ENCODE measurements at places on chromosomes 4 and X.

GRCh38 chrX:15816886-15817285 is 26.6 kb downstream of the ZRSR2 start:
- no peak for DNase-seq

GRCh38 chr4:6768539-6768905 is 14.0 kb upstream of the KIAA0232 start:
- DNase-seq: no peak

DNA sequence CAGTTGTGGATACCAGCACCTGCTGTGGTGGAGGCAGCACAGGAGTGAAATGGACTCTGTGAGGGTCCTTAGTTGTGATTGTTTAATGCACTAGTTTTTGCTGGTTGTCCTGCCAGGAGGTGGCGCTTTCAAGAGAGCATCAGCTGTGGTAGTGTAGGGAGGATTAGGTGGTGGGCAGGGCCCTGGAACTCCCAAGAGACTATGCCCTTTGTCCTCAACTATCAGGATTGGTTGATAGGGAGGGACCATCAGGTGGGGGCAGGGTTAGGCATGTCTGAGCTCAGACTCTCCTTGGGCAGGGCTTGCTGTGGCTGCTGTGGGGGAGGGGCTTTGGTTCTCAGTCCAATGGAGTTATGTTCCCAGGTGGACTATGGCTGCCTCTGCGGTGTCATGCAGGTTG is 121.9 kb downstream of the RRAGB start:
- peak; percentile 13 for DNase-seq

GRCh38 chr4:48271626-48272025 is 2.0 kb upstream of the TEC start:
- no peak for DNase-seq

- no peak for DNase-seq
Observed at GRCh38 chrX:10062980-10063379, 93.8 kb upstream of the CLCN4 start.

- DNase-seq: no peak
Observed at GRCh38 chrX:13911586-13911985, 94.7 kb upstream of the GPM6B start.

- DNase-seq: no peak
Observed at GRCh38 chrX:21885568-21885967, 29.8 kb downstream of the YY2 start.

GRCh38 chrX:138504273-138504672 is 207.2 kb downstream of the FGF13 start:
- DNase-seq: no peak

DNA sequence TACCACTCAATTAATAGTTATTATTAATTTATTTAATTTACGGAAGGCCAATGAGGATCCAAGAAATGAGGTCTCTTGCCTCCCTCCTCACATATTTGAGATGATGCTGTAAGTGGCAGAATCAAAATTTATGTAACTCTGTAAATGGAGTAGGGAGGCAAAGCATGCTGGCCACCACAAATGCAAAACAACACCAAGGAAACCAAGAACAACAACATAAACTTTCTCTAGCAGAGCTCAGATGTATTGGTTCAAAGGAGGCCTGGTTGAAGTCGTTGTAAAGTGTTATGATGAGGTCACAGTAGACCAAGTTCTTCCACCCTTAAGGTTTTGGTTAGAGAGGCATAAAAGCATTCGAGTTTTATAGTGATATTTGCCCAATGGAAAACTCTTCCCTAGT is 194.8 kb upstream of the FAT1 start:
- no peak for DNase-seq

DNA sequence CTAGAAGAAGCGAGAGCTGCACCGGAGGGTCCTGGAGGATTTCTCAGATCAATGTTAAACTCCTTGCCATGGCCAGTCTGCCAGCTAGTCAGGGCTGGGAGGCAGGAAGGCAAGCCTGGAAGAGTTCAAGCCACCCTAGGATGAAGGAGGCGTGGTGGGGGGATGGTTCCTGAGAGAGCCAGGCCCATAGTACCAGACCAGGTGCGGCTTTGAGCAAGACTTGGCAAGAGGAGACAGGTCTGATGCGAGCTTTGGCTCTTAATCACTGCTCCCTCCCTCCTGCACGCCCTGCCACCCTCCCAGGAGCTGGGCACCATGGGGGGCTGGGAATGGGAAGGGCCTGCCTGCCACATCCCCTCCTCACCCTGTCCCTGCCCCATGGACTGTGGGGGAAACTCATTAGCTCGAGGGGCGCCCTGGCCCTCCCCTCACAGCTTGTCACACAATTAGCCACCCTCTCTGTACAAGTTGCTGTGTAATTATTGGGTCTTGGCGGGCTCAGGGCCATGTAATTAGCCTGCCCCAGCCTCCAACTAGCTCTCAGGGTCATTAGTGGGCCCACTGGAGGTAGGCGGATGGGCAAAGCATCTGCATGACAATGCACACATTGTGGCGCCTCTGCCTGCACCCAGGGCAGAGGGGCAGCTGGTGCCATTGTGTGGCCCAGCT is 50.3 kb downstream of the EFNB1 start:
- no peak for DNase-seq

DNA sequence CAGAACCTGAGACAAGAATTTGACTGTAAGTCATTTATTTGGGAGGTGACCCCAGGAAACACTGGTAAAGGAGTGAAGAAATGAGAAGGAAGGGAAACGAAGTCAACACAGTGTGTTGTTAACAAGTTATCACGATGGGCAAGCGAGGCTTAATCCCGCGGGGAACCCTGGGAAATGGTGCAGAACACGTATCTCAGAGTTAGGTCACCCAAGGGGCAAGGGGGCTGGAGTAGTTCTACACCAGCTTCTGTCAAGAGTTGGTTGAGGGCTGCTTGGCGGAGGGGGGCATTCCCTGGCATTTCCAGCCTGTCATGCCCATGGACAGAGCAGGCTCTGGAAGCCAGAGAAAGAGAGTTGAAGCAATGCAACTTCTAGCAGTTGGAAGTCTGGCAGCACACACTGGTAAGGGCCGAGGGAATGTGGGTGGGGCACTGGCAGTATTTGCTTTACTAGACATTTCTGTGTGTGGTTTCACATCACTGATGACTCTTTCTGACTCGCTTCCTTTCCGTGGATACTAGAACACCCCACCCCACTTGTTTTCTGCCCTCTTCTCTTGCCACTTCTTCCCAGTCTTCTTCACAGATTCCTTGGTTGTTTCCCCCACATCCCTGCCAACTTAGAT is 52.2 kb upstream of the ADGRG2 start:
- no peak for DNase-seq

DNA sequence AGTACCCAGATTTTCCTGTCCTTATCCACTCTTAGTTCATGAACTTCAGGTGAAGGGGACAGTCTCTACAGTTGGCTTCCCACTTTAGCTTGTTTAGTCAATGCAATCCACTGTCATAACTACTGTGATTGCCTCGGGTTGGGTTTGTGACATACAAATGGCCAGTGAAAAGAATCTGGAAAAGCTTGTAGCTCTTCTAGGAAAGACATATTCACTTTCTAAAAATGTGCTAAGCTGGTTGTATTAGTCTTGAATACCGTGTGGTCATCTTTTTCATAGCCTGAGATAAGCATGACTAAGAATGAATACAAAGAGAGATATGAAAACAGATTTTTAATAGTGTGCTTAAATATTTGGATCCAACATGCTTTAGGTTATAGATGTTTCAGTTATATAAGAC is 1443.5 kb upstream of the IGFBP7 start:
- no peak for DNase-seq

GRCh38 chr4:189440716-189441115 is 500.0 kb upstream of the FRG1 start:
- DNase-seq: no peak

GRCh38 chr4:86683983-86684382 is 89.9 kb downstream of the PTPN13 start:
- no peak for DNase-seq

- no peak for DNase-seq
Observed at GRCh38 chr4:158778712-158779111, 9.9 kb downstream of the FNIP2 start.

DNA sequence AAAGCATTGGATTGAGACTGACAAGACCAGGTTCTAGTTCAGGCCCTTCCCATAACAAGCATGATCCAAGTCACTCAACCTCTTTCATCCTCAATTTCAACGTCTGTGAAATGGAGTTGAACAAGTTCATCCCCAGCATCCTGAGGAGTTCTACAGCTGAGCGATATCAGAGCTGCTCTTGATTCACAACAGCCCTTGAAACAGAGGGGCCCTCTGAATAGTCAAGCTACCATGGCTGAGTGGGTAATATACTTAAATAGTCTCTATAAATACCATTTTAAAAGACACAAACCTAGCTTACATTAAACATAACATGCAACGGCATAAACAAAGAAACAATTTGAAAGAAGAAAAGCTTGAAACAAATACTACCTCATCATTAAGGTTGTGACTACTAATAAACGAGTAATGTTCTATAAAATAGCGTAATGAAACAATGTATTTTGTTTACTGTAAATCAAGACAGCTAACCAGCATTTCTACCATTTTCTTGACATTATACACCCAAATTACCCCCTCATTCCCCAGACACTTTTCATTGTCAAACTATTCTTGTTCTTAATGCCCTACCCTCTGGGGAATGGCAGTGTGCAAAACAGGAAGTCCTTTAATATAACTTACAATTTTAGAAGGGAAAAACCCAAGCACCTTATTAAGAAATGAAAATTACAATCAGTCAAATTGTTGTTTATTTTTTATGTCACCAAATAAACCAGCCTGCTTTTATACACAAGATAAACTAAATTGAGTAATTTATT is 202.3 kb downstream of the PARM1 start:
- no peak for DNase-seq

DNA sequence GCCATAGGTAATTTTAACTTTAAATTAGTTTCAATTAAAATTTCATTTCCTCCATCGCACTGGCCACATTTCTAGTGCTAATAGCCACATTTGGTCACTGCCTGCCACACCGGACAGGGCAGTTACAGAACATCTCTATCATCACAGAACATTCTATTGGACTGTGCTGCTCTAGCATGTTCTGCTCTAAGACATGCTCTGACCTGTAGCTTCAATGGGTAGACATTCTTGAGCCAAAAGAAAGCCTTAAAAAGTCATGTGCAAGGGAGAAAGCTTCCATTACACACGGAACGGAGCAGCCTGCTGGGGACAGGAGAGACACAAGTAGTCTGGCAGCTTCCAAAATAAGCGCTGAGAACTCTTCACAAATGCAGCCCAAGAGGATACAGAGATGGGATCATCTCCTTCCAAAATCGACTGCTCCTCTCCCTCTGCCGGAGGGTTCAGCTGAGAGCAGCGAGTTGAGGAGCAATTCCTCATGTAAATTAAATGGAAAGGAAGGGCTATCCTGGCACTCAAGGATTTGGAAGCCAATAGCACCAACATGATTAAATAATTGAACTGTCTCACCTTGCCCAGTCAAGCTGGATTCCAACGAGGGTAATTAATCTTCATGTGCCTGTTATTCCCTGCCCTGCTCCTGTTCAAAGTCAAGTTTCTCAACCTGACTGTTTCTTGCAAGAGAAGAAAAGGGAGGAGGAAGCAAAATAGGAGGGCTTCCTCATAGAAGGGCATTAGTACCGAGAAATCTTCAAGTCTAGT is 336.4 kb upstream of the NOCT start:
- DNase-seq: no peak

- DNase-seq: no peak
Observed at GRCh38 chr4:83112231-83112630, 2.3 kb downstream of the PLAC8 start.

DNA sequence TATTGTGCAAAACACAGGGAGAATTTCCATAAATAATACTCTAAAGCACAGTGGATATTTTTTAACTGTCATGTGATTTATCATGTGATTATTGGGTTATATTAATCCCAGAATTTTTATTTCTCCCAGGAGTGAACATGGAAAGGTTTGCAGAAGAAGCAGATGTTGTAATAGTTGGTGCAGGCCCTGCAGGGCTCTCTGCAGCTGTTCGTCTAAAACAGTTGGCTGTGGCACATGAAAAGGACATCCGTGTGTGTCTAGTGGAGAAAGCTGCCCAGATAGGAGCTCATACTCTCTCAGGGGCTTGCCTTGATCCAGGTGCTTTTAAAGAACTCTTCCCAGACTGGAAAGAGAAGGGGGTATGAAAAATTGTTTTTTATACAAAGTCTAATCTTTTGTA is 10.0 kb downstream of the ETFDH start:
- no peak for DNase-seq

GRCh38 chr4:163515198-163515597 is 20.7 kb downstream of the TMA16 start:
- no peak for DNase-seq

GRCh38 chr4:154818230-154818629 is 37.2 kb downstream of the RBM46 start:
- no peak for DNase-seq

DNA sequence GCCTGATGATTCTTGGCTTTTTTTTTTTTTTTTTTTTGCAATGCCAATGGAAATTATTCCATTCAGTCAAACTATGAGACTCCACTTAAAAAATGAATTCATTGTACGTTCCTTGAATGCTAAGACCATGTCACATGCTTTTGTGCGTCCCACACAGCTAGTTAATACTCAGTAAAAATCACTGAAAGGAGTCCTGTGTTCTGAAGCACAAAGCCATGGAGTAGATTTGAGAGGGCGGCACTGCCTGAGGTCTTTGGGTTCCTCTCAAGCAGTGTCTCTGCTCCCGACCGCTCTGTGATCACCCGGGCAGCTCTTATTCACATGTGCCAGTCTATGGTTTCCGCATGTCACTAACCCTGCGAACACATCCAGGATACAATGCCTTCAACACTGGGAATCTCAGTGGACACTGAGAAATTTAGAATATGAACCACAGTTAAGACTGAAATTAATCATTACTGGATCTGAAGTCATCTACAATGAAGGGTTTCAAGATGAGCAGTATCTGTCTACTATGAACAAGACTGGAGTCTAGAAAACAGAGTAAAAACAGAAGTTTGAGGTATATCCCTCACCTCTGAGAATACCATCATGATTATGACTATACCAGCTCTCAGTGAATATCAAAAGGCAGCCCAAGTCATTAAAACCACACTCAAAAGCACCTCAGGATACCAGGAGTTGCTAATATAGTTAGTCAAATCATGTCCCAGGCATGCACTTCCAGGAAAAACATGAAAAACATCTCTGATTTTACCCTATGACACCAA is 193.0 kb downstream of the MGST2 start:
- DNase-seq: no peak

DNA sequence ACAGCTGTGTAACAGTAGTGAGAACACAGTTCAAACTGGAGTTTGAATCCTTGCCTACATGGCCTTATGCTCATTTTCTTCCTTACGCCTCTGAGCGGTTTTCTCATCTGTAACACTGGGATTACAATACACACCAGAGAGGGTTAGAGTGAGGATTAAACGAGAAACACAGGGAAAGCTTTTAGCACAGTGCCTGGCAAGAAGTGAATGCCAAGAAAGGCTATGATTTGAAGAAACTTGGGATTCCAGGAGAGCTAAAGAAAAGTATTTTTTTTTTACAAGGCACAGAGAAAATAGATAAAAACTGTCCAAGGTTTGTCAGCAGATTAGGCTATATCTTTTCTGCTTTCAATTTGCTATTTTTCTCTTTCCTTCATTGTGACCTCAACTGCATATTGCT is 246.4 kb downstream of the FBXW7 start:
- no peak for DNase-seq

- no peak for DNase-seq
Observed at GRCh38 chr4:55554453-55555030, 7.8 kb upstream of the CLOCK start.

All from iPS-NIHi11 (cell line).